ENCODE measurements at places on chromosomes 2 and 18. TPM values are rescaled to one million over a fixed set of nuclear protein-coding genes. Genes with fewer than 3 reads are reported as not detected.

The C2orf81 gene
- 0.15 TPM for total RNA-seq

The STEAP3 gene
- total RNA-seq, result 17.4 TPM

The CAPN13 gene
- not detected for total RNA-seq

The TRIM43 gene
- total RNA-seq, result not detected

The CABLES1 gene
- total RNA-seq, result 1.2 TPM

The PSMA8 gene
- total RNA-seq, result not detected

The GAREM1 gene
- 7.2 TPM for total RNA-seq

The DHRS9 gene
- 0.49 TPM for total RNA-seq

The DNAH6 gene
- not detected for total RNA-seq

The CDH20 gene
- 0.60 TPM for total RNA-seq

The OTOS gene
- not detected for total RNA-seq

The SRD5A2 gene
- total RNA-seq, result 0.10 TPM

The CBLN2 gene
- total RNA-seq, result not detected

The IL1RL1 gene
- 10.4 TPM for total RNA-seq

Data from psoas muscle (tissue), 8 donors.